ENCODE measurements at places on chromosomes 12 and 14.

GRCh38 chr12:30934811-30935210, 8.3 kb downstream of the TSPAN11 start:
- no peak for DNase-seq

DNA sequence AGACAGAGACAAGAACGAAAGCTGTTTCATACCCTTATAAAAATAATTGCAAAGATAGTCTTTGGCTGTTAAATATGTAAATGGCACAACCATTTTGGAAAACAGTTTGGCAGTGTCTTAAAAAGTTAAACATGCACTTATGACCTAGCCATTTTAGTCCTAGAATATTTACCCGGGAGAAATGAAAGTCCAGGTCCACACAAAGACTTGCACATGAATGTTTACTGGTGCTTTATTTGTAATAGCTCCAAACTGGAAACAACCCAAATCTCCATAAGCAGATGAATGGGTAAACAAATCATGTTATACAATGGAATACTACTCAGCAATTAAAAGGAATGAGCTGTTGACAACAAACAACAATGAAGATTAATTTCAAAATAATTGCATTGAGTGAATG, 380.4 kb downstream of the ETNK1 start:
- DNase-seq = no peak

- DNase-seq = no peak
Observed at GRCh38 chr12:102144221-102144620, 24.2 kb downstream of the PARPBP start.

DNA sequence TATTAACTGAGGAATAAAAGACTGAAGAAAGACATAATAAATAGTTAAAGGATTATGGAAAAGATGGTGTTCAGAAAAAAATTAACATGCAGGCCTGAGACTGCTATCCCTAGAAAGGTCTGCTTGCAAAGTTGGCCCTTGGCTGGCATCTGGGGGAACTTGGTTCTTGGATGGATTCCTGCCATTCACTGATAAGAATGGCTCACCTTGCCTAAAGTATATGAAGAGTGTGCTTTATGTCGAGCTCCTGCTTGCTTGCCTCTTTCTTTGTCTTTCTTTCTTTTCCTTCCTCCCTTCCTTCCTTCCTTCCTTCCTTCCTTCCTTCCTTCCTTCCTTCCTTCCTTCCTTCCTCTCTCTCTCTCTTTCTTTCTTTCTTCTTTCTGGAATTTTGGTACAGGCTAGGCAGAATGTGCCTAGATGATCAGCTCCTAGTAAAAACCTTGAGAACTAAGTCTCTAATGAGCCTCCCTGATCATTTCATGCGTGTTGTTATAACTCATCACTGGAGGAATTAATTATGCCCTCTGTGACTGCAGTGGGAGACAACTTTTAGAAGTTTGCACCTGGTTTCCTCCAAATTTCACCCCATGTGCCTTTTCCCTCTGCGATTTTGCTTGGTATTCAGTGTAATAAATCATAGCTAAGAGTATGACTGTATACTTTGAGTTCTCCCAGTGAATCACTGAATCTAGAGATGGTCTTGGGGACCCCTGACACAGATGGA, 44.7 kb downstream of the IFT81 start:
- no peak for DNase-seq

- no peak for DNase-seq
Observed at GRCh38 chr14:49456589-49456988, 129.6 kb downstream of the RPS29 start.

DNA sequence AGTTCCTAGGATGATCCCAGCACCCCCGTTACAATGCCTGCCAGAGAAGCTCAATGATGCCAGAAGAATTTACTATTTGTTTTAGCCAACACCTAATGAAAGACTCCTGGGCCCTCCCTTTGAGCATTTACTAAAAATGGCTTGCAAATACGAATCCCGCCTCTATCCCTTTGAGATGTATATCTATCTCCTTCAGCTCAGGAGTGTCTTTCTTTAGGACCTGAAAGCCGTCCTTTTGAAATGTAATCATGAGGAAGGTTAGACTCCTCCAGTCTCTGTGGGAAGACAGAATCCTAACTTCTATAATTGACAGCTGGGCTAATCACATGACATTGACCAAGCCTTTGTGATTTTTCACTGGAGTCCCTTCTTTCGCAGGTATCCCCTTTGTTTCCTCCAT, 19.2 kb upstream of the DYNC1H1 start:
- no peak for DNase-seq

- no peak for DNase-seq
Observed at GRCh38 chr12:82852529-82852928, 165.8 kb downstream of the TMTC2 start.

- DNase-seq = no peak
Observed at GRCh38 chr12:120783197-120783596, 57.6 kb downstream of the ACADS start.

GRCh38 chr14:101229666-101230065, 326.1 kb upstream of the RTL1 start:
- DNase-seq = no peak

DNA sequence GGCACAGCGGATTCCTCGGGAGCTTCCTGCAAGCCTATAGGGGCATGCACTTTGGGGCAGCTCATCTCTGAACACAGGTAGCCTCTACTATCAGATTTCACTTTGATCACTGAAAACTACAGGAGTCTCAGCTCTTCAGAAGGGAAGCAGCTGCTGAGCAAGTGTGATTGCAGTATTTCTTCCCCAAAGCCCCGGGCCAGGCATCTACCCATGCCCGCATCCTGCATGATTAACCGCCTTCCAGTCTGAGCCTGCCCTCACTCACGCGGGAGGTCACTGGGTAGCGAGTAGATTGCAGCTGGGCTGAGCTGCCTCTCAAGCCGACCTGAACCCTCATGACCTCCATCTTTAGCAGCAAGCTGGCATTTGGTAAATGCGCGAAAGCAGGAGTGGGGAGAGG, 334.7 kb downstream of the DPF3 start:
- DNase-seq = no peak

GRCh38 chr14:77910506-77910905, 110.6 kb downstream of the ADCK1 start:
- no peak for DNase-seq

GRCh38 chr12:99029511-99030271, 384.6 kb downstream of the APAF1 start:
- no peak for DNase-seq

GRCh38 chr14:22482085-22482694, 106.8 kb downstream of the DAD1 start:
- no peak for DNase-seq

DNA sequence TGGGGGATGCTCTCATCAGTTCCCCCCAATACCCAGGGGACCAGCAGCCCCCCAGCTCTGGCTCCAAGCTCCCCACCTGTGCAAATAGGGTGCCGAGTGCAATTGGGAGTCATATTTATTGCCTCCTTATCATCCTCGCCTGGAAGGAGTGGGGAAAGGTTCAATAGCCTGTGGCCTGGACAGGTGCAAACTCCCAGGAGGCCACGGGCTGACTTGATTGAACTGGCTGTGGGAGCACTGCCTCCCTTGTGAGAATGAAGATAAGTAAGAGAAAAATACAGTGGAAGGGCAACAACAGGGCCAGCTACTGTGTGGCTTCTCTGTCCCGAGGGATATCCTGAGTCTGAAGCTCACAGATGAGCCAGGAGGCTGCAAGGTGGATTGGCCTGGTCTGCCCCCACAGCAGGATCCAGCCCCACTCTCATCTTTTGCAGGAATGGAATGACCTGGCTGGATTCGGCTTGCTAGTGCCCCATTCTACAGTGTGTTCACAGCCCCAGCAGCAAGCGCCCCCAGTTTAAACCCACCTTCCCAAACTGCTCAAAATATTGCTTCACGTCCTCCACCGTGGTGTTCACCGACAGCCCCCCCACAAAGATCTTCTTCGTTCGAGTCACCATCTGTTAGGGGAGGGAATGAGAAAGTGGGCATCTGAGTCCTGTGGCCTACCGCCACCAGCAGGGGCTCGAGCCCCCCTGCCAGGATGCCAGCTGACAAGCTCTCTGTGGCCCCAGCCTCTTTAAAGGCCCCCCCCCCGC, 6.3 kb downstream of the MSI1 start:
- no peak for DNase-seq

- DNase-seq = no peak
Observed at GRCh38 chr12:790608-791007, 38.2 kb downstream of the WNK1 start.

GRCh38 chr14:100604121-100604501, 16.9 kb upstream of the BEGAIN start:
- no peak for DNase-seq

- no peak for DNase-seq
Observed at GRCh38 chr12:27505109-27505508, 18.9 kb upstream of the PPFIBP1 start.

GRCh38 chr12:29572464-29572863, 75.0 kb upstream of the OVCH1 start:
- DNase-seq = no peak

DNA sequence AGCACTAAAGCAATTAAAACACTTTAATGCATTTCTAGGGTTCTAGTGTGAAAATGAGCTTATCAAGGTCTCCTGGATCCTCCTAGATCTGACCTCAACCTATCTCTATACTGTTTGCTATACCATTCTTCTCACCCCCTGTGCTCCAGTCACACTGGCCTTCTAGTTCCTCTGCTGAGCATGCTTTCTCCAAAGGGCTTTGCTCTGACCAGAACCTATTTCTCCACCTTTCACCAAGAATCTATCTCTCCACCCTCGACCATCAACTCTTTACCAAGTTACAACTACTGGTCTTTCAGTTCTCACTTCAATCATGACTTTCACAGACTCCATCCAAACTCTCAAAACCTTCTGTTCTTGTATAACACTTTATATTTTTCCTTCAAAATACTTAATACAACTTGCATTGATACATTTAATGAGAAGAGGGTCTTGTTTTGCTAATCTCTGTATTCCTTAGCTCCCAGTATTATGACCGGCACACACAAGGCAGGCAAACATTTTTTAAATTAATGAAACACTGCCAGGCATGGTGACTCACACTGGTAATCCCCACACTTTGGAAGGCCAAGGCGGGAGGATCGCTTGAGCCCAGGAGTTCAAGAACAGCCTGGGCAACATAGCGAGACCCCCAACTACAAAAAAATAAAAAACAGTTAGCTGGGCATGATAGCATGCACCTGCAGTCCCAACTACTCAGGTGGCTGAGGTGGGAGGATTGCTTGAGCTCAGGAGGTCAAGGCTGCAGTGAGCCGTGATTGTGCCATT, 22.8 kb downstream of the PPP1R12A start:
- no peak for DNase-seq

- no peak for DNase-seq
Observed at GRCh38 chr14:35020713-35021112, 25.4 kb upstream of the FAM177A1 start.

GRCh38 chr14:24037658-24038037, 14.2 kb upstream of the CARMIL3 start:
- DNase-seq = no peak

DNA sequence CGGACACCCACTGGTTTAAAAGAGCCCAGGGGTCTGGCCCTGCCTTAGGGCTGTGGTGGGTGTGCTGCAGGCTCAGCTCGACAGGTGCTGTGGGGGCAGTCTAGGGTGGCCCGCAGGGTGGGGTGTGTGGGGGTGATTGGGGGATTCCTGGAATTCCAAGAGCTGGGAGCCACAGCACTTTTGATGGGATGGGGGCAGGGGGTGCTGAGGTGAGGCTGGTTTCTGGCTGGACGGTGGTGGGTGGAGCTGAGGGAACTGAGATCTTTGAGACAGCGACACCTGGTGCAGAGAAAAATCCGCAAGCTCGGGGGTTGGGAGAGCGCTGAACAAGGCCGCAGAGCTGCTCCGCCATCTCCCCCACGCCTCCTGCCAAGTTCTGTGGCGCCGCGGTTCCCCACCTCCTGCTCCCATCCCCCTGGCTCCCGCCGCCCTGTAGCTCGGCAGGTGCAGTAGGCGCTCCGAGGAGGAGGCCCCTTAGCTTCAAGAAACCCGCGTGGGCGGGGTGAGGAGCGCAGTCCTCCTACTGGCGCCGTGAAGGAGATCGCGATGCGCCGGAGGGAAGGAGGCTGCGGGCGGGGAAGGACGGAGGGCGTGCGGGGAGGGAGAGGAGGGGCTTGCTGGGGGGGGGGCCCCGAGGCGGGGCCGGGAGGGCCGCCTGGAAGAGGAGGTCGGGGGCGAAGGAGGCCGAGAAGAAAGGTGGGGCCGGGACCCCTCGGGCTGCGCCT, 1.3 kb upstream of the TEDC1 start:
- DNase-seq = peak; percentile 77

Data from activated CD8-positive, alpha-beta memory T cell treated with anti-CD3 and anti-CD28 coated beads for 1 hour (primary cell).